Smooth muscle cell of the pulmonary artery (primary cell): ENCODE measurements at places on chromosomes 2 and 18. TPM values are rescaled to one million over a fixed set of nuclear protein-coding genes. Genes with fewer than 3 reads are reported as not detected.

Gene LYG2
- total RNA-seq, result not detected in 2 replicates

Gene DCTN1
- 191 and 217 TPM in 2 replicates for total RNA-seq

Gene CABLES1
- 14.1 and 18.4 TPM in 2 replicates for total RNA-seq

Gene STAMBP
- 26.5 and 29.1 TPM in 2 replicates for total RNA-seq

Gene ALPG
- not detected in 2 replicates for total RNA-seq

Gene LAMA1
- total RNA-seq, result 5.4 and 92.5 TPM in 2 replicates

Gene SPRED2
- 15.9 and 20.0 TPM in 2 replicates for total RNA-seq

Gene GREB1L
- total RNA-seq, result 0.85 and 1.0 TPM in 2 replicates

Gene LYPD6
- 0.07 TPM in 1 of 2 replicates, not detected in the other for total RNA-seq

Gene NRBP1
- total RNA-seq, result 99.9 and 108 TPM in 2 replicates

Gene VWC2L
- total RNA-seq, result not detected in 2 replicates

Gene MCM6
- total RNA-seq, result 9.6 and 14.3 TPM in 2 replicates

Gene CCDC141
- 0.53 and 0.78 TPM in 2 replicates for total RNA-seq

Gene TSN
- 41.8 and 47.2 TPM in 2 replicates for total RNA-seq

Gene GKN1
- total RNA-seq, result not detected in 2 replicates

Gene NT5DC4
- 0.33 TPM in 1 of 2 replicates, not detected in the other for total RNA-seq

Gene NDC80
- total RNA-seq, result 2.4 and 6.8 TPM in 2 replicates
